ENCODE measurements at places on chromosomes 6 and 20.

DNA sequence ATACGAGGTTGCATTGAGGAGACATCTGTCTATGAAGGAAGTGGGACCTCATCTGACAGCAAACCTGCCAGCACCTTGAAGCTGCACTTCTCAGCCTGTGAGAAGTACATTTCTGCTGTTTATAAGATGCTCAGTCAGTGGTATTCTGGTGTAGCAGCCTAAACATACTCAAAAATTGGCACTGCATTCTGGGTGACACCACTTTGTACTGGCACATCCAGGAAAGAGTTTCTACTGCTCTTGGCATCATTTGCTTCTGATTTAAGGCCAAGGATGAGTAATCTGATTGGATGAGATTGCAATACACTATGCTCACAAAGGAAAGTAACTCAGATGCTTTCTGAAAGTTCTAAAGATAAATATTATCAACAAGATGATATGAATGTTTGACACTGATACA, 275.4 kb upstream of the TFAP2D start:
- no peak for DNase-seq

DNA sequence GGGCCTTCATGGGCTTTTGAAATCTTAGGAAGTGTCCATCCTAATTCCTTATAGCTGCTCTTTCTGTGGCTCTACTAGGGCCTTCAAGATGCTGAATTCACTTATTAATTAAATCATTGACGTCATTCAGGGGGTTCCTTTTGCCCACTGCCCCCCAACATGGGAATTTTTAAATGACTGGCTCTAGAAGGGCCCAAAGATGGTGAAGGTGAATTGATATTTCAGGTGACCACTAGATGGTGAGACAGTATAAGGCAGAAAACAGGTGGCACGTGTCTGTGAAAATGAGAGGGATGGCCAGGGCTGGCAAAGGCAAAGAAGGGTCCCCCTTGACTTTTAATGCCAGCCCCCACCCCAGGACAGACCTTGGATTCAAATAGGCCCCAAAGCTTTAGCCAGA, 11.8 kb downstream of the GNAS start:
- DNase-seq: no peak

DNA sequence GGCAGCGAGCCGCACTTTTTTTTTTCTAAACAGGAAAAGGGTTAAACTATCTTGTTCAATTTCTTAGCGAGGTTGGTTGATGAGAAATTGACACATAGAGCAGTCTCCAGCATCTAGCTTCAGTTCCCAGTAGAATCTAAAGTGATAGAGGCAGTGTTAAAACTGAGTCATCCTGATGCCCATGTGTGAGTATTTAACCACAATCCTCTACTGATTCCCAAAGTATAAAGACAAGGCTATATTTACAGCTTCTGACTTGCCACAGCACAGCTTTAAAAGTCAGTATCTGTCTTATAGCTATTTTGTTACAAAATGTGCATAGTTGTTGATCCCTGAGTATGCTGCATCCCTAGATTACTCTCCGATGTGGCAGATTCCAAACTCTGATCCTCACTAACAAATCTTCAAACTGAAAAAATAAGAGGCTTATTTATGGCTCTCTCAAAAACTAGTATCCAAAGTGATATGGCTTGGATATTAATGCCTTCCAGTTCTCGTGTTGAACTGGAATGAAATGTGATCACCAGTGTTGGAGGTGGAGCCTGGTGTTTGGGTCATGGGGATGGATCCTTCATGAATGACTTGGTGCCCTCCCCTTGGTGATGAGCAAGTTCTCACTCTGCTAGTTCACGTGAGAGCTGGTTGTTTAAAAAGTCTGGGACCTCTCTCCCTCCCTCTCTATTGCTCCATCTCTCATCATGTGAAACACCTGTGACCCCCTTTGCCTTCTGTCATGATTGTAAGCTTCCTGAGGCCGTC, 13.1 kb upstream of the POPDC3 start:
- DNase-seq: no peak

GRCh38 chr6:139710556-139710955, 336.1 kb upstream of the CITED2 start:
- DNase-seq: no peak

- no peak for DNase-seq
Measured at GRCh38 chr20:8853805-8854338, 215.0 kb upstream of the PLCB4 start.

- DNase-seq: no peak
Measured at GRCh38 chr6:11992086-11992485, 20.0 kb upstream of the HIVEP1 start.

- DNase-seq: no peak
Measured at GRCh38 chr6:152129691-152130151, 322.2 kb downstream of the ESR1 start.

- no peak for DNase-seq
Measured at GRCh38 chr20:3163099-3164042, 3.7 kb upstream of the FASTKD5 start.

DNA sequence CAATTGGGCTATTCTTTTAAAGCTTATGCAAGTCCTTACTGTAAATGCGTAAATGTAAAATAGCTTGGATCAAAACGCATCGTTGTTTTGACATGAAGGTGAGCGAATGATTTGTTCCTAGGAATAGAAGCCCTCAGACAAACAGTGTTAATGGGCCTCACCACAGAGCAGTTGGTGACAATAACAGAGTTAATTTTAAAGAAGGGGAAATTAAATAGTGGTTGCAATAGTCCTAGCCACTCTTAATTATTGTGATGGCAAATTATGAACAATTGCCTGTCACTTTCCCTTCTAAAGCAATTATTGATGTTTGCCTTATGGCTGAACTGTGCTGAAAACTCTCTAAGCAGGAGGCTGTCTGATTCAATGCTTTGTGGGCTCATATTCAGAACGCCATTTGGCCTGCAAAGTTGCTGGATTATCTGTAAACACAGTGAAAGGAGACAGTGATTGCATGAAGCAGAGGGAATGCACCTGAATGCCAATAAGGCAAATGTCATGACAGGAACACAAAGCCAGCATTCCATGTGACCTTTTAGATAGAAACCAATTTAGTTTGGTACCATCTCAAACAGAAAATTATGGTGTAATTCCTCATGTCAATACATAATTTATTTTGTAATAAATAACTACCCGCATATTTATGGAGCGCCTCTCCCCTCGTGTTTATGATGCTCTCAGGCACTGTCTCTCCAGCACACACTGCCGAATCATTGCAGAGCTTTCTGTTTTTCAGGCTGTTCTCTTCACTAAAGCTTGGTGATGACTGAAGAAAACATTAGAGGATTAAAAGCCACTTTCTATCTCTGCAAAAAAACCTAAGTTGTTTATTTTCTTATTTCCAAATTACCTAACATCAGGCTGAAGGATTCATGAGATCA, 387.5 kb downstream of the HACE1 start:
- no peak for DNase-seq

GRCh38 chr6:41939176-41939847, 2.3 kb downstream of the CCND3 start:
- DNase-seq: no peak

- no peak for DNase-seq
Measured at GRCh38 chr6:105753620-105754211, 332.4 kb upstream of the PRDM1 start.
